Activated naive CD4-positive, alpha-beta T cell treated with anti-CD3 and anti-CD28 coated beads, Interleukin-2, amount 50 U/mL, for 16 hours (primary cell): ENCODE measurements at places on chromosomes 1 and 21.
A peak's percentile ranks its signal among the peaks of the same experiment; 100 is the strongest.

- DNase-seq = no peak
Observed at GRCh38 chr1:63320022-63320721, 2.2 kb upstream of the FOXD3 start.

- no peak for DNase-seq
Observed at GRCh38 chr1:246608616-246609376, 42.5 kb downstream of the CNST start.

GRCh38 chr1:8472668-8473067, 154.8 kb downstream of the SLC45A1 start:
- peak; percentile 62 for DNase-seq

GRCh38 chr1:177451191-177451590, 280.4 kb downstream of the BRINP2 start:
- no peak for DNase-seq

- DNase-seq = no peak
Observed at GRCh38 chr1:205226868-205227583, 720 bp upstream of the TMCC2 start.

DNA sequence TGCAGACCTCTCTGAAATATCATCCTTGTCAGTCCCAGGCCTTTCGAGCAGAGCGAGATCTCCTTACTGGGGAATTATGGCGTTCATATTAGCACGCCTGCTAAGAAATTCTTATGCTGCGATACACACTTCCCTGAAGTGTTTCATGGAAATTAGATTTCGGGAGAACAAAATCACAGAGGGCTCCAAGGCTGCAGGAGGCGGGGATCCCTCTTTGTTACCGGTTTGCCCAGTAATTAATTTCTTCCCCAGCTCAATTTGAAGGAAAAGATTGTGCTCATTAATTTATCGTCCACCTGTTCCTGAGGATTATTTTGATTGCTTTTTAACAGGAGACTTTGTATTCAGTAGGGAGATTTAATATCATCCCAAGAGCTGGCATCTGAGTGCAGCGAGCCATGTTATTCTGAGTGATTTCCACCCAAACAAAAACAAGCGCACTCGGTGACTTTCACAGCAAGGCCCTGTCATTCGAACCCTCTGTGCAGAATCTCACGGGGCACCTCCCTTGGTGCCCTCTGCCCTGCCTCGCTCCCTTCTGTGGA, 202.3 kb upstream of the GALNT2 start:
- no peak for DNase-seq

- no peak for DNase-seq
Observed at GRCh38 chr1:113809670-113810602, 2.3 kb downstream of the RSBN1 start.

DNA sequence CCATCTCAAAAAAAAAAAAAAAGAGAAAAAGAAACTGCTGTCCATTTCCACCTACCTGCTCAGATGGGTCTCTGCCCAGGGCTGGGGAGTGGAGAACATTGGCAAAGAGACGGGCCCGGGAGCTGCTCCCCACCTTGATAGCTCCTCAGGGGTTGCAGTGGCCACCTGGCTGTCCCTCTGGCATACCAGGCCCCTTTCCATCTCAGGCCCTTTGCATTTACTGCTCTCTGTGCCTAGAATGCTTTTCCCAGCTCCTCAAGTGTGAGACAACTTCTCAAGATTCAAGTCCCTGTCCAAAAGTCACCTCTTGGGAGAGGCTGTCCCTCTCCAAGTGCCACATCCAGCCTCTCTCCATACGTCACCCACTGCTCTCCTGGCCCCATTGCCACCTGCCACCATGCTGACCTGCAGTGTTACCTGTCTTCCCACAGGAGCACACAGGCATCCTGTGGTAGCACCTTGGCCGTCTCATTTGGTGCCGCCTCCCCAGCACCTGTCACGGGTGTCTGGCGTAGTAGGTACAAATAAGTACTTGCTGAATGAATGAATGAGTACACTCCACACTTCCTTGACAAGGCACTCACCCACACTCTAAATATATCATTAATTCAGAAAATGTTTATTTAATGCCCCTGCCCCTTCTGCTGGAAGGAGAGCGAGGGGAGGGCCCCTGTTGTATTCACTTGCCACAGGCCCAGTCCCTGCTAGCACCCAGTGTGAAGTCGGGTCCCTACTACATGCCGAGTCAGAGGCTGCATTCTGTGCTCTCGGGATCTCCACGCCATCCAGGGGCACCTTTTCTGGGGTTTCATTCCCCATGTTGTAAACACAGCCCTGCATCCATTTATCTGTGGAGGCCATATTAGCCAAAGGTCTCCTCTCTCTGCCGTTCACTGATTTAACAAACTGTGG, 48.8 kb downstream of the DISP3 start:
- DNase-seq = no peak

DNA sequence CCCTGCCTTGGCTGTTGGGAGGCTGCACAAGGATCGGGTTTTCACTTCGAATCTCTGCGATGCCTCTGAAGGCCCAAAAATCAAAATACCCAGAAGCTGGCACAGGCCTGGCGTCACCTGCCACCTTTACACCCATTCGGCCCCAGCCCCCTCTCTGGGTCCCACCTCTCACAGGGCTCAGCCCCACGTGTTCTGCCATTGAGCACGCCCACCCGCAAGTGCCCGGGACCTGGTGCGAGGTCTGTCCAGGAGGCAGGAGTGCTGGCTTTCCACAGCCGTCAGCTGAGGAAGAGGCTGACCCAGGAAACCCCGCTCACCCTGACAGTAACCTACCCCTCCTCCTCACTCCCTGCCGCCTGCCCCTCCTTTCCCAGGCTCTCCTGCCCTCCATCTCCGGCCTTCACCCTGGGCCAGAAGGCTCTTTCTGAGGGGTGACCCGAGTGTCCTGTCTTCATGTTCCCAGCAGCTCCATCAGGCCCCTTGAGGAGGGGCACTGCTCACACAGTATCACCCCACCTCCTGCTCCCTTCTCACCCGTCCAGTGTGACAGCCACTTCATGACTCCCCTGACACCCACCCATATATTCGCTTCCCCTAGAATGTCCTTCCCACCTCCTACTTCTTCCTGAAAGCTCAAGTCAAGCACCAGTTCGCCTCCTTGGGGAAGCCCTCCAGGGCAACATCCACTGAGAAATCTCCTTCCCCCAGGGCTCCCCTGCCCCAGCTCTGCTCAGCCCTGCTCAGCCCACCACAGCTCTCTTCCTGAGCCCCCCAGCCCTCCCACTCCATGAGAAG, 13.5 kb downstream of the RCC2 start:
- no peak for DNase-seq

- no peak for DNase-seq
Observed at GRCh38 chr1:154575147-154575927, 7.8 kb downstream of the CHRNB2 start.

- DNase-seq = no peak
Observed at GRCh38 chr1:77421504-77422233, 139.8 kb downstream of the AK5 start.

DNA sequence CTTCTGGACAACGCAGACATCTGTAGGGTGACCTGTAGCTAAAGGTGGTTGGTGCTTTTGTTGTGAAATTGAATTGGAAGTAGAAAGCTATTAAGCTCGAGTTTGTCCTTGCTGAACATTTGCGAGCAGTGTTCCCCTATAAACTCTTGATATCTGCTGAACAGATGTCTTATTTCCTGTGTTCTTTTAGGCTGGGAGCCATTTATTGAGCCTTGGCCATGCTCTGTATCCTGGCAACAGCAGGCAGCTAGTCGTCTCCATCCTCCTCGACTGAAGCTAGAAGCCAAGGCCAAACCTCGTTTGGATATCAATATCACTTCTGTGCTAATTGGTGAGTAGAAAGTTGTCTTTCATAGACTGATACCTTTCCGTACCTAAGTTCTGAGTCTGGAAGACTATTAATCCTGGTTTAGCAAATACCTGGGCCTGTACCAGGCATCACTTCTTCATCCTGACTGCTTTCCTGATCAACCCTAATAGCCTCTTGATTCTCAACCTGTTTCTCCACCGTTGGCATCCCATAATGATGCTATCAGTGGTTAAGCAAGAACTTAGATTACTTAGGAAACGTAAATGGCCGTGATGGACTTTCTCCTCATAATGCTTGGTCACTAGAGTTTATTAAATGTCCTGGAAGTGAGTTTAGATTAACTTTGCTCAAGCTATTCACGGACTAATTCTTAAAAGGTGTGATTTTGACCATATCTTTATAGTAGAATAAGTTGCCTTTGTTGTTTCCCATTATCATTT, 103.4 kb downstream of the VPS13D start:
- DNase-seq = no peak

DNA sequence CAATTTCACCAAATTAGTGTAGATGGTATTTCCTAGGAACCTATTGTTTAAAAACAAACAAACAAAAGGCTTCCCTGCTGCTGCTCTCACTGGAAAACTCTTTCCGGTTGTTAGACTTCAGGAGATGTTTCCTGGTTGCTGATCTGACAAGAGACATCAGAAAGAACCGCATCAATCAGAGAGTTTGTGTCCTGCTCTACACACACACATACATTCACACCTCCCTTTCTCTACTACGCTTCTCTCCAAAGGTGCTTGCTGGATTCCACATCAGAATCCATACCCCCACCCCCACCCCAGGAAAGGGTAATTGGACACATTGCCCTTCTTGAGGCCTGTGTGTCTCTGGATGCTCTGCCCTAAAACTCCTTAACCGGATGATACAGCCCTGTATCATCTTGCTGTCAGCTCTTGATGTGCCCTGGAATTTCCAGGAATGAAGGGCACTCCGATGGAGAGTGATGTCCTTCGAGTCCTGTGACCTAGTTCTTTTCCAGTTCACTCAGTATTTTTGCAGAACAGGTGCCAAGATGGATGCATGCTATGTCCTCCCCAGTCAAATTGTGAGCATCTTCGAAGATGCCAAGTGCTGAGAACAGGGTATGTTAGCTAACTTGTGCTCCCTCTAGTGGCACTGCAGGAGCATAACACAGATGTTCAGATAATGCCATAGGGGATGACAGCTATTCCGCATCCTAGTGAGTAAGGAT, 113.7 kb upstream of the SLC35F3 start:
- no peak for DNase-seq

DNA sequence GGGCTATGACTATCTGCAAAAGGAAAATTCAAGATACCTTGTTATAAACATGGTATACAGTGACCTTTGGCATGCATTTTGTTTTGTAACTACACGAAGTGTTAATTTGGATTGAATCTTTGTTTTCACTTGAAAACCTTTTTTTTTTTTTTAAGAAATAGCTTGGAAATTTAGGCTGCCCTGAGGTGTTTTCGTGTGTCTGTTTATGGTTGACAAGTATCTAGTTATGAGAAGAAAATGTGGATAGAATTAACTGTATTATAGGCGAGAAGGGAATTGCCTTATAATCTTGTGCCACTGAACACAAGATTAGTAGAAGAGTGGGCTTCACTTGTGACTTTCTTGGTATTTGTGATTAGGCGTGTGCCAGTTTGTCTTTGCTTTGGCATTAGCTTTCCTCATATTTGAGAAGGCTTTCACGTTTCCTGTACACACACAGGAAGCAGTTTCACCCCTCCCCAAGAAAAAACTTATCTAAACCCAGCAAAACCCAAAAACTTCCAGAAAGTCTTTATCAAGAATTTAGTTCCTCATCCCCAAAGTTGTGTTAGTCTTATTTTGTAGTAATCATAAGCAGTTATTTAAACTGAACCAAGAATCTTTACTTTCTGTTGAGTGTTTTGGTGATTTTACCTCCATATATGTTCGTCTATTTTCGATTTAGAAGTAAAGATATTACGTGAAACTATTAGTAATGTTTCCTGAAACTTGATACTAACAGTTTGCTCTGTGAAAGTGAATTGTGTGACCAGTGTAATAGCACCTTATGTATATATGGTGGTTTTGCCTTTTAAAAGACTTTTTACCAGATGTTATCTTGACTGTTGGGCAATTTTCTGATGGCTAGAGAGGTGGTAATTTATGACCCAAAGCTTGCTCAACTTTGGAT, 3.8 kb downstream of the DYRK1A start:
- no peak for DNase-seq

GRCh38 chr1:143652744-143653428, 318.9 kb downstream of the FAM72C start:
- DNase-seq = no peak

DNA sequence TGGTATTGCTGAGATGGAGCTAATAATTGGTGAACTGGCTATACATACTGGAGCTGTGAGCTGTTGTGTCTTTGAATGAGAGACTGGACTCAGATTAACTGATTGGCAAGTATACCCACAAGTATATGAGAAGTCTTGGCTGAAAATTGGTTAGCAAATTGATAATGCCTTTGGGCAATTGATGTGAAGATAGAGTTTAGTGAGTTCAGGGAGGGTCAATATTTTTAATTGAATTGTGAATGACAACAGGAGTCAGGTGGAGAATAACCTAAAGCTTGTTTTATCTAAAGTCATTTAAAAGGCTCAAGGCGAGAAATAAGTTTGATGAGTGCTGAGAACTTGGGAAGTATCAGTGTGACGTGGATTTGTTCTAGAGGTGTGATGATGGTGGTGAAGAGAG, 27.5 kb downstream of the NCAM2 start:
- no peak for DNase-seq

DNA sequence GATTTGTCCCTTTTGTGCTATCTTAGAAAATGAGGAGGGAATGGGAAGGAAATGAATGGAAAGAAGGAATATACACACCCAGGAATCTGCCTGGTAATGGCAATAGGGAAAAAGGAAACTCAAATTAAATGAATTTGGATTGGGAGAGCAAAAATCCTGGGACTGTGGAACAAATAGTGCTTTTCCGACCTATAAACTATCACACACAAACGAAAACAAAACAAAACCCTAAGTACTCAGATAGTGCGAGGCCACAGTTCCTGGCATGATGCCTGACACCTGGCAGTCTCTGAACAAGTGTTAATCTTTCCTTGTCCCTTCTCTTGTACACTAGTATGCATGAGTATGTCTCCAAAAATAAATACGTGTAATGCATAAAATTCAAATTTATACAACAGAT, 319.8 kb upstream of the SPAG17 start:
- DNase-seq = no peak

- no peak for DNase-seq
Observed at GRCh38 chr1:203026666-203027663, 674 bp downstream of the PPFIA4 start.

DNA sequence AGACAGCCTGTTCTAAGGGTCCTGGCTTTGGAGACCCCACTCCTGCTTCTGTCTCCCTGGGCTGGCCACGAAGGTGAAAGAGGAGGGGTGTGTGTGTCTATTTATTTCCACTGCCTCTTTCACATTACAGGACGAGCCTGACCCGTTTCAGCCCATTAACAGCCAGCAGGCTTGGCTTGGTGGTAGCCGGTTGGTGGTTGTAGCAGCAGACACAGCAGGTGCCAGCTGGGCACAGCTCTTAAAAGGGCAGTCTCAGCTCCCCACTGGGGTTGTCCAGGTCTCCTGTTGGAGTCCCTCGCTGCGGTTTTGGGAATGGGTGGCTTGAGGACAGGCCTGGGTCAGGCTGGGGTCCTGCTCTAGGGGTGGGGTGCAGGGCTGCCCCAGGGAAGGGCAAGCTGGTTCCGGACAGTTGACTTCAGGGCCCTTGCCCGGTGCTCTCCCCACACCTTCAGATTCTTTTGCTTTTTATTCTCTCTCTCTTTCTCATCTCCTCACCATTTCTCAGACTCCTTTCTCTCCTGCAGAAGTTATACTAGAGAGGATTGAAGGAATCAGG, 84.6 kb downstream of the ACTL8 start:
- DNase-seq = no peak
